H1 (cell line): ENCODE measurements at places on chromosomes 5 and 9. TPM values are rescaled to one million over a fixed set of nuclear protein-coding genes. Genes with fewer than 3 reads are reported as not detected.

Gene IL3
- total RNA-seq = not detected in 2 replicates

- no peaks in the 10 kb centered on the region for H3K36me3 ChIP-seq
- no peak overlapping the region for H3K4me3 ChIP-seq
- DNase-seq = no peak
- no peaks in the 10 kb centered on the region; the same call in 1 of the 2 replicates for H3K27me3 ChIP-seq
- peaks cover 32% of the 10 kb centered on the region for H3K4me1 ChIP-seq
Measured at GRCh38 chr5:173301695-173302545, 26.3 kb downstream of the STC2 start.

Gene ROR2
- 4.0 and 4.3 TPM in 2 replicates for total RNA-seq

- no peak overlapping the region for H3K4me3 ChIP-seq
- H3K27me3 ChIP-seq = no peaks in the 10 kb centered on the region
- H3K36me3 ChIP-seq = peaks cover 3% of the 10 kb centered on the region; the same call in 1 of the 2 replicates
- DNase-seq = no peak
Measured at GRCh38 chr9:136024696-136025316, 63.6 kb upstream of the UBAC1 start.

Gene GDF9
- total RNA-seq = 0.34 TPM in 1 of 2 replicates, not detected in the other
